ENCODE measurements at places on chromosomes 12 and 14.

GRCh38 chr12:116420227-116420880, 138.8 kb upstream of the MAP1LC3B2 start:
- DNase-seq: no peak

DNA sequence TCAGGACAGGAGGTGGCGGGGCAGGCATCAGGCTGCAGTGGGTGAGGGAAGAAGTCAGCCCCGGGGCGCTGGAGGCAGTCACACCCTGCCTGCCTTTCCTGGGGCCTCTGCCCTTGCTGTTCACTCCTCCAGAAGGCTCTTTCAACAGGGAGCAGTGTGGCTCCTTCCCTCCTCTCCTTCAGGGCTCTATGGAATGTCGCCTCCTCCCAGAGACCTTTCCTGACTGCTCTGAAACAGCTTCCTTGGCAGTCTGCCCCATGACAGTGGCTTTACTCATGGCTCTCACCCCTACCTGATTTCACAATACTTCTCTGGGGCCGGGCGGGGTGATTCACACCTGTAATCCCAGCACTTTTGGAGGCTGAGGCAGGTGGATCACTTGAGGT, 7.1 kb downstream of the RHOF start:
- peak; percentile 67 for DNase-seq

GRCh38 chr12:74892057-74892633, 317.5 kb downstream of the KCNC2 start:
- DNase-seq: no peak

DNA sequence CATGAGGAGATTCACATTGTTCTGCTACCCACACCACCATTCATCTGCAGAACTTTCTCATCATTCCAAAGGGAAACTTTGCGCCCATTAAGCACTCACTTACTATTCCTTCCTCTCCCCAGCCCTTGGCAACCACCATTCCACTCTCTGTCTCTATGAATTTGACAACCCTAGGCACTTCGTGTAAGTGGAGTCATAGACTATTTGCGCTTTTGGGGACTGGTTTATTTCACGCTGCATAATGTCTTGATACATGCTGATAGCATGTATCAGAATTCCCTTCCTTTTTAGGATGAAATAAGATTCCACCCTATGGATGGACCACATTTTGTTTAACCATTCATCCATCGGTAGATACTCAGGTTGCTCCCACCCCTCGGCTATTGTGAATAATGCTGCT, 4.5 kb upstream of the EML1 start:
- no peak for DNase-seq

GRCh38 chr12:110174373-110174996, 50.3 kb downstream of the IFT81 start:
- DNase-seq: no peak

DNA sequence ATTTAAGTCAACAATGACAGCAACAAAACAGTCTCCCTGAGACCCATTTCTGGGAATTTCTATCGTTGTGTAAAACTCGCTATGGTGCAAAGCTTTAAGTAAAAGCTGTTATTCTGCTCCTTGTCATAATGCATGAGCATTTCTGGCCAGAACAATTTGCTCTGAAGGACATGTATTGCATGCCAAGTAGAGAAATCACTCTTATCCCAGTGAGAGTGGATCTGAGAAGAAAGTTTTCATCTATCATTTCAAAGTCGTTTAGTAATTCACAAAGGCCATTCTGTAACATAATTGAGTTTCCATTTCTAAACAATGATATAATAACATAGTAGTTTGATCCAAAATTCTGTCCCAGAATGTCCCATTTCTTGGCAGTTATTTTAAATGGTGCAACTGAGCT, 86.6 kb downstream of the TBC1D30 start:
- no peak for DNase-seq

DNA sequence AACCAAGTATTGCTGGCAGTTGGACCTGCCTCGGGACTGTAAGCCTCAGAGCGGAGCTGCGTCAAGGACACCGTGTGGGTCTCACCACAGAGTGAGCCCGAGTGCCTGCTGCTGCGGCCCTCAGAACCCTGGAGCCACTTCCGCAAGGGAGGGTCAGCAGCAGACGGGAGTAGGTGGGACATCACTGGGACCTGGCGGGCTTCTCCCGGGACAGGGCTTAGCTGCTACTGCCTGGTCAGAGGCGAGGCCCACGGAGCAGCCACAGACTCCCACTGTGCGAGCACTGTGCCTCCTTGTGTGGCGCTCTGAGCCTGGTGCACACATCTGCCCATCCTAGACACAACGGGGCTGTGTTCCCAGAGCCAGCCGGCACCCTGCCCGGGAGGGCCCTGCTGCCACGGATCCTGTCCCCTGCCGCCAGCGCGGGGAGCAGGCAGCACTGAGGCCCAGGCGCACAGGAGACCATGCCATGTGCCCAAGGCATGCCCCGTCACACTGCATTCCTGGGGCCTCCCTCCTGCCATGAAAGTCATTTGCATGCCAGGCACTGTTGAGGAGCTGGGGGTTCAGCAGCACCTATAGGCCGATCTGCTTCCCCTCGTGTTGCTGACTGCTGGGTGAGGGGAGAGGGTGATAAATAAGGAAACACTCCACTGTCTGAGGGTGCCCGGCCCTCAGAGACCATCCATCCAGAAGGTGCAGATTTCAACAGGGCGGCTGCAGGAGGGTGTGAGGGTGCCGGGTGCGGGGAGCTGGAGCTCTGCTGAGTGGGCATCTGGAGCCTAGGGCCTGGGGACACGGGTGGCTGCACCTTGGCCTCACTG, 10.0 kb downstream of the HIP1R start:
- DNase-seq: no peak

GRCh38 chr14:56159066-56159465, 40.9 kb downstream of the PELI2 start:
- DNase-seq: no peak

DNA sequence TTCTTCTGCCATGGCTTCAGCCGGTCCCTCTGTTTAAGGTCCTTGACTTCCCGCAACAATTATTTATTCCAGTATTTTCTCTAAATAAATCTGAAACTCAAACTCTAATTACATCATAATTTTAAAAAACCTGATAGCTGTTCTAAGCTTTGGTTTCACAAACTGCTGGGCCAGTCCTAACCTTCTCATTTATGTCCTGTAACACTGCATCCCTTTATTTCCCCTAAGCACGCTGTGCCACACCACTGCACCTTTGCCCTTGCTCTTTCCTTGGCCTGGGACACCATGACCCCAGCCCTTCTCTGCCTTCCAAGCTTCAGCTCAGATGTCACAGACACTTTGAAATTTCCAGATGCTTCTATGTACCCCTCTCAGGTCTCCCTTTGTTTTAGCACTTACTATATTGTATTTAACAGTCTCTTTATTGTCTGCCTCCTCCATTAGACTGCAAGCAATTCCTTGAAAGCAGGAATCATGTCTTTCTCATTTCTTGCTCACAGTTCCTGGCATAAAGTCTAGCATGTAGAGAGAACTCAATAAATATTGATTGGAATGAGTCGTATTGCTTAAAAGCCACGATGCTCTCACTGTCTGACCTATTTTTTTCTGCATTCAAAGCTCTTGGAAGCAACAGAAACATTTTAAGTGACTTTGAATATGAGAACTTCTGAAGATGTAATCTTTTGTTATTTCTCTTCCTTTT, 111.1 kb downstream of the ERGIC2 start:
- no peak for DNase-seq

DNA sequence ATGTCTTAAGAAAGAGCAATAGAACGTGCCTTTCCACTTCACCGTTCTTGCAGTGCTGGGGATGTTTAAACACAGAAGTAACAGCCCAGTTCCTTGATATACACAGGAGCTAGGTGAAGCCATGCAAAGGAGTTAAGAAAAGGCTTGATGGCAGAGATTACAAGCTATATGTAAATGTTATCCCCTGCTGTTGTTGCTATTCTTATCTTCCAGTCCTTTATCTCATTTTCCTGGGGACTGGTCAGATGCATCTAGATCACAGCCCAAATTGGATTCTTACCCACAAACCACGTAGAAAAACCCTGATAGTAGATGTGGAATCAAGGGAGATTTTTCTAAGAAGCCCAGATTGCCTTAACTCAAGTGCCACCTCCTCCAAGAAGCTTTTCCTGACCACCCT, 5.5 kb downstream of the ASCL1 start:
- no peak for DNase-seq

GRCh38 chr12:76387614-76388013, 39.4 kb upstream of the BBS10 start:
- no peak for DNase-seq

- DNase-seq: no peak
Measured at GRCh38 chr14:103731916-103732867, 16.6 kb downstream of the ZFYVE21 start.

DNA sequence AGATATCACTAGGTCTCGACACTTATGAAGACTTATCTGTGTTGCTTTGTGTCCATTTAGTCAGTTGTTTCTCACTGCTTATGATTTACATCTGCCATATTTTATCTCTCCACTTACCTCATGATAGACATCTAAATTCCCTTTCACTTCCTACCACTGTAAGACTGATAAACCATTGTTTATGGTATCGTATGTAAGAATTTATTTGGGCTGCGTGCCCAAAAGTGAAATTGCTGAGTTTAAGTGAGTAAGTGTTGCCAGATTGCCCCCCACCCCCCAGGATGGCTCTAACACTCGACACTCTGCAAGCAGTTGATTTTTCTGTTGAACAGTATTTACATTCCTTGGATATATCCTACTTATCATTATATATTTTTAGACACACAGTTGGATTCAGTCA, 69.9 kb upstream of the MON2 start:
- DNase-seq: no peak

- DNase-seq: no peak
Measured at GRCh38 chr14:78092040-78092439, 78.1 kb upstream of the NRXN3 start.

DNA sequence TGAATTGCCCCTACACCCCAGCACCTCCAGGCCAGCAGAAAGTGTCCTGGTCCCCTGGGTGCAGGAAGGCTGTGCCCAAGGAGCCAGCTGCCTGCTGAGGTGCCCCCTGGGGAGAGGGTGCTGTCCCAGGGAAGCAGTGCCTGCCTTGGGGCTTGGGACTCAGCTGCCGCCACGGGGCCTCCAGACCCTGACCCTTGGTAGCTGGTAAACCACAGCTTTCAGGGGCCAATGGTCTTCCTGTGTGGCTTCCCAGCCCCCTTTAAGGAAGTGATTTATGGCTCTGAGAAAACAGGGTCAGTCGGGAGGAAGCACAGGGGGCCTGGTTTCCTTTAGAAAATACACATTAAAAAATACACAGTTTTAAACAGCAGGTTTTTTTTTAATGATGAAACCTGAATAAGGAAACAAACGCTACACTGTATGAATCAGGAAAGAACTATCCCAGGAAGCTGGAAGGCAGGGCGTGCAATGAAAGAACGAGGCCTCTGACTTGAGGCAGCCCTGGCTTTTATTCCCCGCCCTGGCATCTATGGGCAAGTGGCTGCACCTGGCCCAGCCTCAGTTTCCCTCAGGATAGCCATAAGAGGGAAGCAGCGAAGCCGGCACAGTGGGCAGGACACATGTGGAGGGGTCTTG, 40.6 kb upstream of the EML1 start:
- DNase-seq: peak; percentile 39

DNA sequence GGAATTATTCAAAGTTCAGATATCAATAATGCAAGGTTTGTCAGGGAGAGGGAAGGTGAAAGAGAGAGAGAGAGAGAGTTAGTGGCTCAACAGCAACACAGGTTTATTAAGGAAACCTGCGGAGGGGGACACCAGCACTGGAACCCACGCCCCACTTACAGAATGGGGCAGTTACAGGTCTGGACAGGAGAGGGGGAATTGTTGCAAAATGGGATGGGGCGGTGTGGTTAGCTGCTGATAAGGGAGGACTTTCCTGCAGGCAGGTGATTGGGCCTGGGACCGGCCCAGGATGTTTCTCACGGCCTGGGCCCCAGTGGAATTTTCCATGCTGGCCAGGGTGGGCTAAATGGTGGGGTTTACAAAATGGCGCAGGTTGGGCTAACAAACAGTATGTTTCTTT, 278.2 kb upstream of the SLC16A7 start:
- no peak for DNase-seq

- no peak for DNase-seq
Measured at GRCh38 chr12:88546226-88546625, 34.0 kb downstream of the KITLG start.

DNA sequence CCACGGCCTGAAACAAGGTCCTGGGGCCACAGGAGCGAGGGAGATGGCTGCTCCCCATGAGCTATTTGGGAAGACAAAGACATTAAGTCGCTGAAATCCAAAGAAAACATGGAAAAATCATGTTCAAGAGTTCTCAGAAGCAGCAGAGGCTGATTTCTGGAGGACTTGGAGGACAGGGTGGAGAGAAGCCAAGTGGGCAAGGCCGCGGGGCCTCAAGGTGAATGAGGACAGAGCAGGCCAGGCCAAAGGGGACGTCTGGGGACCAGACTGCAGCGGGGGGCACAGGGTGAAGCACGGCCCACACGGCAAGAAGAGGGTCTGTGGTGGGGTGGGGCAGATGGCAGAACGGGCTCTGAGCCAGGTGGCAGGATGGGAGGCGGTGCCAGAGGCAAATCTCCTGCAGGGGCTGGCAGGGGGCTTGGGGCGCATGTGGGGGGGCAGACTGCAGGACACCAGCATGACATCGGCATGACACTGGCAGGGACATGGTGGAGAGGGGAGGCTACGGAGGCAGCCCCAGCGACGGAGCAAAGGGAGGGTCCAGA, 48.9 kb downstream of the RNF34 start:
- no peak for DNase-seq

GRCh38 chr12:3339221-3339620, 151.8 kb upstream of the PRMT8 start:
- no peak for DNase-seq

DNA sequence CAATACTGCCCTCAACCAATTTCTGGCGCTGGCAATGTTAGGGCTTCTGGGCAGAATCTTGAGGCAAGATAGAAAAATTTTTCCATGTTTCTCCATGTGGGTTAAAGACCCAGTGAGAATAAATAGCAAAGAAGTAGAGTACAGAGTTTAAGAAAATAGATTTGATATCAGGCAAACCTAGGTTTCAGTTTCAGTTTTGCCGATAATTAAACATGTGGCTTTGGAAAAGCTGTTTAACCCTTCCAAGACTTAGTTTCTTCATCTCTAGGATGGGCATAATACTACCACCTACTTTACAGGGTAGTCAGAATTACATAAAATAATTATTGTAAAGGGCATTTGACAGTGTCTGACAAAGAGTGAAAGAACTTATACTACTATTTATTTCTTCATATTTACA, 360.4 kb downstream of the PCNX1 start:
- no peak for DNase-seq

DNA sequence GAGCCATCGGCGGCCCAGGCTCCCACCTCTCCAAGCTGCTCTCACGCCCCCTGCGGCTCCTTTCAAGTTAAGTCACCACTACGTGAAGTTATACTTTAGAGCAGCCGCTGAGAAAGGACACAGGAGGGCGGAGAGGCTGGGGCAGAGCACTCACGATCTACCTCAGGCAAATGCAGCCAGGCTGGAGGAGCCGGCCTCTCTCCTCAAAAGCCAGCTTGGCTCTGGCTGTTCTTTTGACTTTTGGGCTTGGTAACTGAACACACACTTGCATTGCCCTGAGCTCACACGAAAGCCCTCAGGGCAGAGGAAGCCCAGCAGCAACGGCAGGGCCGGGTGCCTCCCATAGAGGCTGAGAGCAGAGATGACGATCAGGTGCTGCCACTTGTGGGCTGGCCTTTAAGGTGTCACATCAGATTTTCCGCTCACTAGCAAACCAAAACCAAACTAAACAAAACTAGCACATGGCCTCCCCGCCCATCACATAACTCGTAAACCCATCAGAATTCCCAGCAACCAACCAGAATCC, 75.2 kb downstream of the PITPNM2 start:
- DNase-seq: no peak
